Adipocyte (in vitro differentiated cells): ENCODE measurements at places on chromosomes 3 and 15.

GRCh38 chr15:74891469-74891868 is 1.6 kb downstream of the MPI start:
- no peak for DNase-seq

DNA sequence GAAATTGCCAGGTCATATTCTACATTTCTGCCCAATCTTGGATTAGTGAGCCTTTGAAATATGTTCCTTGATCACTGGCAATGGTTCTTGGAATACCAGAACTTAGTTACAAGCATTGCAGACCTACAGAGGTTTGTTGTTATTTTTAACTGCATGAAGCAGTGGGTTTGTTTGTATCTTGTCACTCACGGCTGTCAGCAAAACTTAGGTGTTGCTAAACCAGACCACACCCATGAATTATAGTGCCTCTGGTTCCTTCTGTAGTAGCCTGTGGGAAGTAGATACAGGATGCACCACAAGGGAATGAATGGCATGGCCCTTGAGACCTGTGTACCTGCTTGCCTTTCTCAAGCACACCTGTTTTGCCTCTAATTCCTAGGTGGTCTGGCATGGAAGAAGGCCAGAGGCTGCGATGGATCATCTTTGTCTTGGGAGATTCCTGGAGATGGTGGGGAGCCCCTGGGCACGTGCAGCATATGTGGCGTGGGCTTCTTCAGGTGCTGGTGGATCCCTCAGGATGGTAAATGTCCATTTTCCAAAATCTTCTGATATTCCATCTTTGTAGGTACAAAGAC is 138.8 kb downstream of the SNRPN start:
- DNase-seq, result no peak

DNA sequence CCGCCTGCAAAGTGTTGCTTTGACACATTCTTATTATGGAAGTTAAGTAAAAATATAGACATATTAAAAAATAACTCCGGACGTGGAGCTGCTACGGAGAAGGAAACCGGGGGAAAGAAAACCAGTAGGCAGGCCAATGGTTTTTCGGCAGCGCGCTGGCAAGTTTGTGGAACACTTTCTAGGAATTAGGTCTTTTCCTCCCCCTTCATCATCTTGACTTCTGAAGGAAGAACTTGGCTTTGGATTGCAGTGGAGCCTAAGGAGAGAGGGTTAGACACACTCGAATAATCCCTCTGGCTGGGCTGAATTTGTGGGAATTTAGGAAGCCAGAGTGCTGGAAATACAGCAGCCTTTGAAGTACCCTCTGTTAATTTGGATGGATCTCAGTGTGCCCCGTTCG is 317 bp downstream of the ROBO2 start:
- DNase-seq, result no peak

GRCh38 chr3:66139415-66139814 is 81.4 kb upstream of the SLC25A26 start:
- DNase-seq, result no peak

- DNase-seq, result no peak
Observed at GRCh38 chr3:13470894-13471574, 9.1 kb upstream of the HDAC11 start.
